Activated CD4-positive, alpha-beta T cell treated with anti-CD3 and anti-CD28 coated beads for 36 hours (primary cell): ENCODE measurements at places on chromosomes 11 and 22. TPM values are rescaled to one million over a fixed set of nuclear protein-coding genes. Genes with fewer than 3 reads are reported as not detected.
A peak's percentile ranks its signal among the peaks of the same experiment; 100 is the strongest.

DNA sequence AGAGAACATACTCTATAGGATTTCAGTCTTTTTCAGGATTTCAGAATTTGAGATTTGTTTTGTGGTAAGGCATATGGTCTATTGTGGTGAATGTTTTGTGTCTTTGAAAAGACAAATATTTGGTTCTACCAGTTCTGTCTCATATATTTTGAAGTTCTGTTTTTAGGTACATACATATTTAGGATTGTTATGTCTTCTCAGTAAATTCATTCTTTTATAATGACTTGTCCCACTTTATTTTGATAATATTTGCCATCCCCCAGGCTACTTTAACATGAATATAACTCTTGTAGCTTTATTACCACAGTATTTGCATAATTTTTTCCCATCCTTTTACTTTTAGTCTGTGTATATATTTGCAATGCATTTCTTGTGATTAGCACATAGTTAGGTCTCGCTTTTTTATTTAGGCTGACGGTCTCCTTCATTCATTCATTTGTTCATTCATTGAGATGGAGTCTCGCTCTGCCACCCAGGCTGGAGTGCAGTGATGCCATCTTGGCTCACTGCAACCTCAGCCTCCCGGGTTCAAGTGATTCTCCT lies 32.1 kb downstream of the MTMR3 start:
- H3K4me1 ChIP-seq: peaks cover 66% of the 10 kb centered on the region
- H3K27ac ChIP-seq: no peak overlapping the region
- no peak for DNase-seq
- no peaks in the 10 kb centered on the region for H3K27me3 ChIP-seq

C1QTNF4 gene
- total RNA-seq: not detected

- H3K27me3 ChIP-seq: peaks cover 9% of the 10 kb centered on the region
- H3K4me1 ChIP-seq: peaks cover 12% of the 10 kb centered on the region
- no peak overlapping the region for H3K27ac ChIP-seq
- no peak for DNase-seq
- no peak overlapping the region for H3K4me3 ChIP-seq
Measured at GRCh38 chr11:93059117-93059957, 89.9 kb downstream of the MTNR1B start.

RIMBP3B gene
- 0.41 TPM for total RNA-seq

PTGDR2 gene
- total RNA-seq: 0.11 TPM

DNA sequence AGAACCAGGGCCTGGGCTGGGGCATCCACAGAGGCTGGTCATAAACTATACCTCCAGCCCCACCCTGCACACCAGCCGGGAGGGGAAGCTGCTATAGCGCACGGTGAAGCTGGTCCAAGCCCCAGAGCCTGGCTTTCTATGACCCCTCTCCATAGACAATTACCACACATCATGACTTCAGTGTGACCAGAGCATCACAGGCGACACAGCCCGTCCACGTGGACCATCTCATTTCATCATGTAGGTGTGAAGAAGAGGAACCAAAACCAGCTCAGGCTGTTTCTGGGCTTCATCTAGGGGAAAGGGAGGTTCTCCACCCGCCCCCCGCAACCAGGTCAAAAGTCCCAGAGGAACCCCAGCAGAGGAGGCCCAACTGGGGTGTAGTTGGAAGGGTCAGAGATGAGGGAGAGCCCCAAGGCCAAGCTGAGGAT lies 3.0 kb downstream of the CXCR5 start:
- DNase-seq: peak; percentile 8
- H3K4me1 ChIP-seq: peaks cover 78% of the 10 kb centered on the region
- H3K36me3 ChIP-seq: peaks cover 52% of the 10 kb centered on the region
- peak overlapping the region; percentile 70 for H3K27ac ChIP-seq

DNA sequence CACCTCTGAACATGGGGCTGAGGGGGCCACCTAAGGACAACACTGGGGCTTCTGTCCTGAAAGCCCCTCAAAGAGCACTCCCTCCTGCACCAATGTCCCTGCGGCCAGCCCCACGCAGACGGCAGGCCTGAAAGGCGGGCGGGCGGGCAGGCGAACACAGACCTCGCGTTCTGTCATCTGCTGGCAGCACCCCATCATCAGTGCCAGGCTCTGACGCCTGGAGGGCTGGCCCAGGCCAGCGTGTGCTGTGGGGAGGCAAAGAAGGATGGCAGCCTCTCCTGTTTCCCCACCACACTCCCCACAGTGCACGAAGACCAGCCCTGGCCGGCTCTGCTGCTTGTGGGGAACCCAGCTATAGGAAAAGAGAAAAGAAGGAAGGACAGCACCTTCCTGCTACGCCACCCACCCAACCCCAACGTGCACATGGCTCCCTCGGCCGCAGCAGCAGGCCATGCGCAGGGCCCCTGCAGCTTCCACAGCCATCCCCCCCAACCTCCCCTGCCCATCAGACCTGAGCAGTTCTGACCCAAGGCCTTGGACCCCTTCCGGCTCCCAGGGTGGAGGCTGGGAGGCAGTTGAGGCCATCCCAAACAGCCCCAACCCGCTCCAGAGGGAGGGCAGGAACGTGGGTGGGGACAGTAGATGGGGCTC lies 3.5 kb downstream of the SBF1 start:
- H3K27ac ChIP-seq: peak overlapping the region; percentile 95
- no peaks in the 10 kb centered on the region for H3K27me3 ChIP-seq
- peaks cover 55% of the 10 kb centered on the region for H3K4me1 ChIP-seq
- no peak for DNase-seq
- H3K4me3 ChIP-seq: peak overlapping the region; percentile 59

- no peaks in the 10 kb centered on the region for H3K36me3 ChIP-seq
- no peaks in the 10 kb centered on the region for H3K27me3 ChIP-seq
- H3K4me1 ChIP-seq: no peaks in the 10 kb centered on the region
- H3K27ac ChIP-seq: no peak overlapping the region
- DNase-seq: no peak
- H3K4me3 ChIP-seq: no peak overlapping the region
Measured at GRCh38 chr11:56848141-56848809, 99.8 kb upstream of the OR9G4 start.

DENND5A gene
- total RNA-seq: 43.6 TPM

GRCh38 chr22:22678970-22679369 lies 34.6 kb downstream of the GGTLC2 start:
- no peak overlapping the region for H3K4me3 ChIP-seq
- DNase-seq: no peak
- peaks cover 9% of the 10 kb centered on the region for H3K27me3 ChIP-seq

QSER1 gene
- 11.8 TPM for total RNA-seq

GRCh38 chr22:17085277-17086181 lies 729 bp downstream of the IL17RA start:
- DNase-seq: peak; percentile 53
- H3K27me3 ChIP-seq: no peaks in the 10 kb centered on the region
- H3K4me1 ChIP-seq: peaks cover 50% of the 10 kb centered on the region
- H3K4me3 ChIP-seq: peak overlapping the region; percentile 80
- no peak overlapping the region for H3K27ac ChIP-seq
- peaks cover 6% of the 10 kb centered on the region for H3K36me3 ChIP-seq

ACO2 gene
- 95.4 TPM for total RNA-seq

DNA sequence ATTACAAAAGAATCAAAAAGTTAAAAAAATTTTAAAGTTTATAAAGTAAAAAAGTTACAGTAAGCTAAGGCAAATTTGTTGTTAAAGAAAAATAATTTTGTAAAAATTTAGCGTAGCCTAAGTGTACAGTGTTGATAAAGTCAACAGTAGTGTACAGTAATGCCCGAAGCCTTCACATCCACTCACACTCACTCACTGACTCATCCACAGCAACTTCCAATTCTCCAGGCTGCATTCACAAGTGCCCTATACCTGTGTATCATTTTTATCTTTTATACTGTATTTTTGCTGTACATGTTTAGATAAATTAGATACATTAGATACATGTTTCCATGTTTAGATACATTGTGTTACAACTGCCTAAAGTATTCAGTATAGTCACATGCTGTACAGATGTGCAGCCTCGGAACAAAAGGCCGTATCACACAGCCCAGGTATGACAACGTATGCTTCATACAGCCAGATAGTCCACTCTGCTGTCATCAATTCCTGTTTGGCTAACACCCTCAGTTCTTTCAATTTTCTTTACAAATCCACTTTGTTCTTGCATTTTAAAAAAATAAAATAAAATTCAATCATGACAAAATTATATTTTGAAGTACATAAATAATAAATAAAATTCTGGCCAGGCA lies 80.7 kb downstream of the RBFOX2 start:
- H3K27me3 ChIP-seq: no peaks in the 10 kb centered on the region
- no peaks in the 10 kb centered on the region for H3K36me3 ChIP-seq
- no peak for DNase-seq
- no peaks in the 10 kb centered on the region for H3K4me1 ChIP-seq
- H3K4me3 ChIP-seq: no peak overlapping the region
- no peak overlapping the region for H3K27ac ChIP-seq

GRCh38 chr11:92322225-92322624 lies 97.6 kb downstream of the FAT3 start:
- DNase-seq: no peak
- H3K36me3 ChIP-seq: no peaks in the 10 kb centered on the region
- H3K4me1 ChIP-seq: no peaks in the 10 kb centered on the region

- DNase-seq: no peak
- no peak overlapping the region for H3K27ac ChIP-seq
- no peaks in the 10 kb centered on the region for H3K4me1 ChIP-seq
- no peaks in the 10 kb centered on the region for H3K36me3 ChIP-seq
- H3K4me3 ChIP-seq: no peak overlapping the region
Measured at GRCh38 chr11:84224042-84224441, 937.9 kb upstream of the CCDC90B start.

TCN1 gene
- total RNA-seq: not detected

KDM2A gene
- 74.8 TPM for total RNA-seq

DNA sequence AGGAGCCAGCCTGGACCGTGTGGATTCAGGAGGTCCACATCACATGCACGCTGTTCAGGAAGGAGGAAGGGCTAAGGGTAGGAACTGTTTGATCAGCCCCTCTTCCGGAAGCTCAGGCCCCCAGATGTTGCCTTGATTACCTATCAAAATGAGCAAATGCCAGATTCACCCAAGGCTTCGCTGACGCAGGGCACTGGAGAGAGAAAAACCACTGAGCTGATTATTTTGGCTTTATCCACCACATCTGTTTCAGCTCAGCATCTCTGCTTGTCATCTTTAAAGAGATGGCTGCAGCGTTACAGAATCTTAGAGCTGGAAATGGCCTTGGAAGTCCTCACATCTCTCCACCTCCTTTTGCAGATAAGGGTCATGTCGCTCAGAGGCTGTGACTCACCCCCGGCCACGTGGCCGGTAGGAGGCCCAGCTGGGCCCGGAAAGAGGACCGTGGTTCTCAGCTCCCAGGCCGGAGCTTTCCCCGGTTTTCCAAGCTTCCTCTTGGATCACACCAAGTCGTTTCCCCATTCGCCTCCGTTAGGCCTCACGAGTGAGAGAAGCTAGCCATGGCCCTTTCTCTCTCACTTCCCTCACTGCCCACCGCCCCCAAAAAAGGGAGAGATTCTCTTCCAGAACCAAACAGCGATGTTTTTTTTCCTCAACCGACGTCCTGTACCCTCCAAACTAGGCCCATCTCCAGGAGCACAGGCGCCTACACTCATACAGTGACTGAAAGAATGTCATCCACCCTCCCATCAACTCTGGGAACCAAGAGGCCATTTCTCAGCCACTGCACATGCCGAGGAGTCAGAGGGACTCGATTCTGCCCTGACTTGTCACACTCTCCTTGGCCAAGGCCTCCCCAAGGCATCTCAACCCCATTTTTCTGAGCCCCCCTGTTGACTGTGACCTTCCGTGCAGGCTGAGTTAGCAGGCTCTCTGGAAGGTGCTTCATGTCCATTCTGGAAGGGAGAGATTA lies 37.6 kb downstream of the LIF start:
- no peaks in the 10 kb centered on the region for H3K27me3 ChIP-seq
- DNase-seq: no peak
- H3K27ac ChIP-seq: no peak overlapping the region
- H3K4me1 ChIP-seq: peaks cover 13% of the 10 kb centered on the region
- no peaks in the 10 kb centered on the region for H3K36me3 ChIP-seq

DNA sequence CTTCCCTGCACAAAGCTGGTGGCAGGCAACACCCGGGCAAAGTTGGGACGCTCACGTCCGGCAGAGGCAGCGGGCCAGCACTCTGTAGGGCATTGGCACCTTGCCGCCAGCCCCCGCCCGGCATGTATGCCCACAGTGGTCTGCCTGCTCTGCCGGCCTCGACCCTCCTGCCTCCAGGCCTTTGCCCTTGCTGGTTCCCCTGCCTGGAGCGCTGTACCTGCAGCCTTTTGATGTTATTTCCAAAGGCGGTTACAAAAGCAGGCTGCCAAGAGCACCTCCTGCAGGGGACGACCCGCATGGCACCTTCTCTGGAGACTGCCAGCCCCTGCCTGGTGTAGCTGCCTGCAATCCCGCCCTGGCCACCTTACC lies 56.5 kb upstream of the SHISAL1 start:
- no peaks in the 10 kb centered on the region for H3K27me3 ChIP-seq
- no peak overlapping the region for H3K4me3 ChIP-seq
- no peaks in the 10 kb centered on the region for H3K36me3 ChIP-seq
- no peak overlapping the region for H3K27ac ChIP-seq
- DNase-seq: no peak

GSTT4 gene
- total RNA-seq: not detected

ANO1 gene
- total RNA-seq: not detected

NCAPD3 gene
- total RNA-seq: 78.9 TPM

DNA sequence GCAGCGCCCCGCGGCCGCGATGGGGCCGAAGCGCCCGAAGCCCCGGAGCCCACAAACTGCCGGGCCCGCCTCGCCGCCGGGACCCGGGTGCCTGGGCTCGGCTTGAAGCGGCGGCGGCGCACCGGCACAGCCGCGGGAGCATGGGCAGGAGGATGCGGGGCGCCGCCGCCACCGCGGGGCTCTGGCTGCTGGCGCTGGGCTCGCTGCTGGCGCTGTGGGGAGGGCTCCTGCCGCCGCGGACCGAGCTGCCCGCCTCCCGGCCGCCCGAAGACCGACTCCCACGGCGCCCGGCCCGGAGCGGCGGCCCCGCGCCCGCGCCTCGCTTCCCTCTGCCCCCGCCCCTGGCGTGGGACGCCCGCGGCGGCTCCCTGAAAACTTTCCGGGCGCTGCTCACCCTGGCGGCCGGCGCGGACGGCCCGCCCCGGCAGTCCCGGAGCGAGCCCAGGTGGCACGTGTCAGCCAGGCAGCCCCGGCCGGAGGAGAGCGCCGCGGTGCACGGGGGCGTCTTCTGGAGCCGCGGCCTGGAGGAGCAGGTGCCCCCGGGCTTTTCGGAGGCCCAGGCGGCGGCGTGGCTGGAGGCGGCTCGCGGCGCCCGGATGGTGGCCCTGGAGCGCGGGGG lies 346 bp downstream of the FJX1 start:
- H3K27me3 ChIP-seq: peaks cover 53% of the 10 kb centered on the region
- H3K4me1 ChIP-seq: peaks cover 11% of the 10 kb centered on the region
- H3K27ac ChIP-seq: no peak overlapping the region

DNA sequence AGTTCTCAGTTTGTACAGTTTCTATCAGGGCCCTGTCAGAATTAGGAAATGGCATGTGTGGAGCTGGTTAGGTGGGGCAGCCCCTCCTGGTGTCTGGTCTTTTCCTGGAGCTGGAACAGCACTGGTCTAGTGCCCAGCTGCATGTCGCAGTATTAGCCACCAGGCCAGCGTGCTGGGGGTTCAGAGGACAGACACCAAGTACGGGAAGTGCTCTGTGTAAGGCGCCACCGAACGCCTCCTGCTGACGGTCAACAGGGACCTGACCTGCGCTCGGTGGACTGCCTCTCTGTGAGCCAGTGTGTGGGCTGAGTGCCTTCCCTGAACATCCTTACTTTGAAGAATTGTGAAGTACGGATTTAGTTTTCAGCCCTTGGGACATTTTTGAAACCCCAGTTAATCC lies 33.9 kb downstream of the AP2A2 start:
- H3K27me3 ChIP-seq: no peaks in the 10 kb centered on the region
- H3K4me3 ChIP-seq: no peak overlapping the region
- no peak for DNase-seq
- H3K27ac ChIP-seq: no peak overlapping the region
- H3K36me3 ChIP-seq: peaks cover 18% of the 10 kb centered on the region
